MCF 10A (cell line): ENCODE measurements at places on chromosomes 11 and 22.

GRCh38 chr11:34416766-34417165, 22.0 kb upstream of the CAT start:
- no peaks in the 10 kb centered on the region for H3K36me3 ChIP-seq
- peaks cover 6% of the 10 kb centered on the region for H3K4me1 ChIP-seq
- H3K27ac ChIP-seq = no peak overlapping the region
- no peak overlapping the region for H3K4me3 ChIP-seq
- DNase-seq = peak; percentile 53

DNA sequence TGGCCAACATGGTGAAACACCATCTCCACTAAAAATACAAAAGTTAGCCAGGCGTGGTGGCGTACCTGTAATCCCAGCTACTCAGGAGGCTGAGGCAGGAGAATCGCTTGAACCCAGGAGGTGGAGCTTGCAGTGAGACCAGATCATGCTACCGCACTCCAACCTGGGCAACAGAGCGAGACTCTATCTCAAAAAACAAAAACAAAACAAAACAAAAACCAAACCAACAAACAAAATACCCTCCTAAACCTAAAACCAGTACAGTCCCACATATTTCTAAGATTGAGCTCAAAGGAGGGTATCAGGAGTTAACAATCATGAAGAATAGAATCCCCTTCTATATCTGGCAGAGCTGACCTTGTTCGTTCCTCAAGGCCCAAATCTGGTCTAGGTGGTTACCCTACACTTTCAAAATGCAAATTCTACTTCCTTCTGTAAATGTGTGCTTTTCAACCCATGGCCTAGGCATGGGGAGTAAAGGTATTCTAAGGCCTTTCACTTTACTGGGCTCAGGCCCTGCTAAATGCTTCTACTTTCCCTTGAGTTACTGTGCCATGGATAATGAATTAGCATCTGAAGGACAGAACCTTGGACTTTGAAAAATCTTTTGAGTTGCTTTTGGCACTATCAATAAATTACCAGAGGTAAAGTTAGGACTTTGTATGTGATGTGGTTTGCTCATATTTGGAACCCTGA, 10.4 kb upstream of the PPP2R1B start:
- no peaks in the 10 kb centered on the region for H3K36me3 ChIP-seq
- no peak overlapping the region for H3K4me3 ChIP-seq
- H3K4me1 ChIP-seq = no peaks in the 10 kb centered on the region
- DNase-seq = no peak
- no peak overlapping the region for H3K27ac ChIP-seq
- H3K27me3 ChIP-seq = no peaks in the 10 kb centered on the region

- H3K4me3 ChIP-seq = no peak overlapping the region
- H3K27me3 ChIP-seq = no peaks in the 10 kb centered on the region
- H3K27ac ChIP-seq = peak overlapping the region; percentile 49
- DNase-seq = no peak
Measured at GRCh38 chr22:38097557-38098409, 12.7 kb downstream of the BAIAP2L2 start.

DNA sequence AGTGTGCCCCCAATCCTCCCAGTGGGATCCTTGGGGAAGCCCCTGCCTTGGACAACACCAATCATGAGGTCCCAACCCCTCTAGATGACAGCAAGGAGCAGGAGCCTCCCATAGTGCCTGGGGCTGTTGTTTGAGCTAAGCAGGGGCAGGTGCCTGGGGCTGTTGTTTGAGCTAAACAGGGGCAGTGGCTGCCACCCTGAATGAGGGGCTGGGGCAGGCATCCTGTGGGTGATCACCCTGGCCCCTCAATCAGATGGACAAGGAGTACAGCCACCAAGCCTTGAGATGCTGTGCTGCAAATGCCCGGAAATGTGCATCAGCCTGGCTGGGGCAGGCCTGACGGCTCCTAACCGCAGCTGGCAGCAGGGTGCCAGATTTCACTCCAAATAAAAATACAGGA, 66.7 kb downstream of the MYEOV start:
- no peak overlapping the region for H3K27ac ChIP-seq
- no peaks in the 10 kb centered on the region for H3K27me3 ChIP-seq

GRCh38 chr22:49149721-49150608, 677.7 kb downstream of the BRD1 start:
- no peak overlapping the region for H3K27ac ChIP-seq
- H3K4me3 ChIP-seq = no peak overlapping the region
- H3K36me3 ChIP-seq = no peaks in the 10 kb centered on the region
- H3K4me1 ChIP-seq = no peaks in the 10 kb centered on the region
- DNase-seq = no peak

DNA sequence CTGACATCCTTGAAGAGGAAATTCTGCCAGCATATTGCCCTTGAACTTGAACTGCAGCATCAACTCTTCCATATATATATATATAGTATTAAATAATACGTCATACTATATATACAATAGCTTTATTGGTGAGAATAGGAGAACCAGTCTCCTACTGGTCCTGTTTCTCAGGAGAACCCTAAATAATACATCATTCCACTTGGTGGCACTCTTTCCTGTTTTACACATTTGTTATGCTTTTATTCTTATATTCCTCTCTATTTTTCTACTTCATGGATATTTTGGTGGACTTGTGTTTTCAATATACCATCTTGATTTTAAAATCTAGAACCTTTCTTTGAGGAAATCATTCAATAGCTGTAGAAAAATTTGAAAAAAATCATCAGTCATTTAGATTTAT, 193.3 kb downstream of the TRPC6 start:
- peaks cover under 1% of the 10 kb centered on the region for H3K27me3 ChIP-seq
- no peaks in the 10 kb centered on the region for H3K36me3 ChIP-seq
- H3K4me3 ChIP-seq = no peak overlapping the region
- DNase-seq = peak; percentile 16
- H3K27ac ChIP-seq = no peak overlapping the region

- no peak overlapping the region for H3K27ac ChIP-seq
- H3K27me3 ChIP-seq = peaks cover 49% of the 10 kb centered on the region
- H3K4me1 ChIP-seq = peaks cover 6% of the 10 kb centered on the region
- no peaks in the 10 kb centered on the region for H3K36me3 ChIP-seq
- no peak overlapping the region for H3K4me3 ChIP-seq
Measured at GRCh38 chr11:67732045-67732787, 57.8 kb upstream of the ALDH3B2 start.

GRCh38 chr11:112745973-112746372, 215.2 kb upstream of the NCAM1 start:
- H3K4me3 ChIP-seq = no peak overlapping the region
- H3K27ac ChIP-seq = no peak overlapping the region
- no peak for DNase-seq
- H3K4me1 ChIP-seq = no peaks in the 10 kb centered on the region
- no peaks in the 10 kb centered on the region for H3K36me3 ChIP-seq
- peaks cover 69% of the 10 kb centered on the region for H3K27me3 ChIP-seq

DNA sequence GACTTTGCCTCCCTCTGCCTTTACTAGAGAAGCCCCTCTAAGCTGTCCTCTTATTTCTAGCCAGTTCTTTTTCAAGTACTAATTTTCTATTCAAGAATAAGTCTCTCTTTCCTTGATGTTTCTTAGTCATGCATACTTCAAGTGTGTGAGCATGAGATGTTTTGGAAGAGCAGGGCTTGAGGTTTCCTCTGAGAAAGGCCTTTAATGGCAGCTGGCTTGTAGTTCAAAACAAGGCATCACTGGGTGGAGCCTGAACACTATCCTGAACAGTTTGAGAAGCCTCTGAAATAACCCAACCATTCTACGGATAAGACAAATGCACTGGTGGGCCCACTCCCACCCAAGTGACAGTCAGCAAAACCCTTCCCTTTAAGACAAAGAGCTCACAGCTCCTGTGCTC, 37.6 kb downstream of the CLDN25 start:
- H3K4me1 ChIP-seq = no peaks in the 10 kb centered on the region
- no peak overlapping the region for H3K27ac ChIP-seq
- H3K27me3 ChIP-seq = no peaks in the 10 kb centered on the region
- no peak for DNase-seq
- H3K4me3 ChIP-seq = no peak overlapping the region

- DNase-seq = no peak
- H3K4me3 ChIP-seq = no peak overlapping the region
- H3K27me3 ChIP-seq = no peaks in the 10 kb centered on the region
- no peaks in the 10 kb centered on the region for H3K4me1 ChIP-seq
- H3K27ac ChIP-seq = peak overlapping the region; percentile 64
- H3K36me3 ChIP-seq = peaks cover 83% of the 10 kb centered on the region
Measured at GRCh38 chr11:68924073-68924925, 20.6 kb downstream of the IGHMBP2 start.

GRCh38 chr11:77036398-77036797, 2.2 kb downstream of the B3GNT6 start:
- H3K27me3 ChIP-seq = peaks cover 15% of the 10 kb centered on the region
- DNase-seq = no peak
- H3K36me3 ChIP-seq = no peaks in the 10 kb centered on the region
- no peak overlapping the region for H3K4me3 ChIP-seq
